ENCODE measurements at places on chromosomes 3 and 15. TPM values are rescaled to one million over a fixed set of nuclear protein-coding genes. Genes with fewer than 3 reads are reported as not detected.
A peak's percentile ranks its signal among the peaks of the same experiment; 100 is the strongest.

DNA sequence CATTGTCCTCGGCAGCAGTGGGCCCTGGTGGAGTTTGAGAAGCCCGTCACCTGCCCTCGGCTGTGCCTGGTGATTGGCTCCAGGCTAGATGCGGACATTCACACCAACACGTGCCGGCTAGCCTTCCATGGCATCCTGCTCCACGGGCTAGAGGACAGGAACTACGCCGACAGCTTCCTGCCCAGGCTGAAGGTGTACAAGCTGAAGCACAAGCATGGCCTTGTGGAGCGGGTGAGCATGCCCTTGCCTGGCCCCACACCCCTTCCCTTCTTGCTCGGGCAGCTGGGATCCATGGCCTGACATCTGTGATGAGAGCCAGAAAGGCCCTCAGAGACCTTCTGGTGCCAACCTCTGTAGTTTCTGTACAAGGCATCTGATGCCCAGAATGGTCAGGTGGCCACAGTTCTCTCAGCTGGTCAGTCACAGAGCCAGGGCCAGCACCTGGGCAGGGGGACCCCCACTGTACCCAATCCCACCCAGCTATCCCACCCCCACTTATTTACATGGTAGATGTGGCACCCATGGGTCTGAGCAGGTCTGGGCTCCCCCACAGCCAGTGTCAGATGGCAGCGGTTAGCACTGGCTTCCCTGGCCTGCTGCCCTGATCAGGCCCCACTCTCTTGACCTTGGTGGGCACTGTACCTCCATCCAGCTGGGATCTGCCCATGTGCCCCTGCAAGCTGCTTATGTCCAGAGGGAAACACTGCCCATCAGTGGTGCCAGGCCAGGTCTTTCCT lies 124.9 kb downstream of the DNAJB8 start:
- no peak for DNase-seq
- no peak overlapping the region for H3K4me3 ChIP-seq
- H3K4me1 ChIP-seq, result peaks cover 51% of the 10 kb centered on the region
- no peaks in the 10 kb centered on the region for H3K27me3 ChIP-seq
- H3K36me3 ChIP-seq, result peaks cover 12% of the 10 kb centered on the region
- no peak overlapping the region for H3K27ac ChIP-seq

- H3K4me1 ChIP-seq, result peaks cover 29% of the 10 kb centered on the region
These were observed 1.1 kb downstream of the GORASP1 start for GRCh38 chr3:39106281-39106811.

DNA sequence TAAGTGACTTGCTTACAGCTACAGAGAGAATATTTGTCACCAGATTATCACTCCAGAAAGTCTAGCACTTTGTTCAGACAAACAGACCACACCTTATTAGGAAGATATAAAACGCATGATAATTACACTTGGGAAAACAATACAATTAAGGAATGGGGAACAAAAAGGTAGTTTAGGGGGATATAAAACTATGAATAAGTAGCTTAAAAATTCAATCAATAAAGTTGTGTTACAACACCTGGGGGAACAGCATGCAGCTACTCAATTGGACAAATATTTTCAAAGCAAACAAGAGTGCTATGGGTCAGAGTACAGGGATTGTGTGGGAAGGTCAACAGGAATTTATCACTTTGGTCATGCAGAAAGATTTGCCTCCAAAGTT lies 15.1 kb downstream of the CLDN1 start:
- no peak overlapping the region for H3K4me3 ChIP-seq
- DNase-seq, result no peak
- peak overlapping the region; percentile 76 for H3K27ac ChIP-seq

GRCh38 chr3:59126446-59126845 lies 76.6 kb upstream of the CFAP20DC start:
- H3K36me3 ChIP-seq, result no peaks in the 10 kb centered on the region
- H3K27ac ChIP-seq, result no peak overlapping the region
- DNase-seq, result no peak
- no peaks in the 10 kb centered on the region for H3K27me3 ChIP-seq

- H3K27ac ChIP-seq, result no peak within 1 kb of the TSS
- H3K4me1 ChIP-seq, result peaks cover 32% of the 10 kb centered on the region
- H3K36me3 ChIP-seq, result no peaks in the 10 kb centered on the region
- peaks cover 65% of the 10 kb centered on the region for H3K27me3 ChIP-seq
- H3K4me3 ChIP-seq, result peak within 1 kb of the TSS; percentile 65
These were observed at the start of gene ANKRD63 for GRCh38 chr15:40282869-40283614. Gene ANKRD63 (minus strand): TSS chr15:40283064. CDS start chr15:40282586, 478 bp downstream.

LNP1 gene
- 3.4 TPM for total RNA-seq
